Fibroblast of upper back skin (primary cell): ENCODE measurements at places on chromosomes 7 and 10.

GRCh38 chr10:178208-178607 lies 43.0 kb downstream of the ZMYND11 start:
- peak; percentile 49 for DNase-seq

- peak; percentile 25 for DNase-seq
Measured at GRCh38 chr7:94897541-94897940, 9.9 kb upstream of the PPP1R9A start.

DNA sequence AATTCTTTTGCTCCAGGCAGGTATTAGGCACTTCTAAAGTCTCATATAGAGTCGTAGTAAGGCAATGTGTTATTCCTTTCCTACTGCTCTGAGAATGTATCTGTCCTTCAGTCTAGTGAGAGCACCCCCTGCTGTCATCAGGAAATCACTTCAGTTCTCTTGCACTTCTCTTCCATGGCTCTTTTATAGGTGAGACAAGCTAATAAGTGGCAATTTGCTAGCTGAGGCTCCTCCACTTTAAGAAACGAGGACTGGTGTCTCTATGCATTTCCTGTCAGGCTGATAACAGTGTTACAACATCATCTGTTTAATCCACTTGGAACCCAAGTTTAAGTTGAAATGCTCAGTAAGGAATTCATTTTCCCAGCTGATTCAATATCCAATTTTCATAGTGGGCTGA lies 350.6 kb downstream of the TFEC start:
- DNase-seq: peak; percentile 53

- no peak for DNase-seq
Measured at GRCh38 chr7:39392151-39392550, 174.1 kb upstream of the YAE1 start.

DNA sequence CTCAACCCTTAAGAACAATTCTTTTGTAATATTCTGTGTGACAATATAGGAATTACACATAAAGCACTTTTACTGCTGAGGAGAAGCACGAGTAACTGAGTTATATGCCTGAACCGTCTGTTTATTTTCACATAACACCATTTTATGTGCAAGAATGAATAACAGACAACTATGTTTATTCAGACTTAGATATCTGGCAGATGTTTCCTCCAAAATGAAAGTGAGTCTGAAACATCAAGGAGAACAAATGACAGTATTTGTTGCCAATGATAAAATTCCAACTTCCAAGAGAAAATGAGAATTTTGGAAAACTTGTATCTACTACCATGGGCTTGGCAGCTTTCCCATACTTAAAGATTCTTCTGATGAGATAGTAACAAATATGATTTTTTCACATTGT lies 51.4 kb downstream of the DNMBP start:
- no peak for DNase-seq

DNA sequence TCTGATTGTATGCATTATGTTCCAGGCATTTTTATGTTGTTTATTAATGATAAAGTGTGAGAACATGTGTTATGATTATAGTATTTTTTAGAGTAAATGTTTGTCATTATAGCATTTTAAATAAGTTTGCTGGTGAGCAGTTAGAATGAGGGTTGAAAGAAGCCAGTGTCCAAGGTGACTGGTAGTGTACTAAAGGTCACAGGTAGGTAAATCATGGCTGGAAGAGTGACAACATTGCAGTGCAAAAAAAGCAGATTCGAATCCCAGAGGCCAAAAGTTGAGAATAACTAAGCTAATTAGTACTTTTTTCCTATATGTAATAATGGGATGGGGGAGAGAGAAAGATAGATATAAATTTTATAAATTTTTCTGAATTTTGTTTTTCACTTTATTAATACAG lies 44.0 kb downstream of the RSBN1L start:
- DNase-seq: no peak
